ENCODE measurements at places on chromosomes 5 and 9. TPM values are rescaled to one million over a fixed set of nuclear protein-coding genes. Genes with fewer than 3 reads are reported as not detected.

DNA sequence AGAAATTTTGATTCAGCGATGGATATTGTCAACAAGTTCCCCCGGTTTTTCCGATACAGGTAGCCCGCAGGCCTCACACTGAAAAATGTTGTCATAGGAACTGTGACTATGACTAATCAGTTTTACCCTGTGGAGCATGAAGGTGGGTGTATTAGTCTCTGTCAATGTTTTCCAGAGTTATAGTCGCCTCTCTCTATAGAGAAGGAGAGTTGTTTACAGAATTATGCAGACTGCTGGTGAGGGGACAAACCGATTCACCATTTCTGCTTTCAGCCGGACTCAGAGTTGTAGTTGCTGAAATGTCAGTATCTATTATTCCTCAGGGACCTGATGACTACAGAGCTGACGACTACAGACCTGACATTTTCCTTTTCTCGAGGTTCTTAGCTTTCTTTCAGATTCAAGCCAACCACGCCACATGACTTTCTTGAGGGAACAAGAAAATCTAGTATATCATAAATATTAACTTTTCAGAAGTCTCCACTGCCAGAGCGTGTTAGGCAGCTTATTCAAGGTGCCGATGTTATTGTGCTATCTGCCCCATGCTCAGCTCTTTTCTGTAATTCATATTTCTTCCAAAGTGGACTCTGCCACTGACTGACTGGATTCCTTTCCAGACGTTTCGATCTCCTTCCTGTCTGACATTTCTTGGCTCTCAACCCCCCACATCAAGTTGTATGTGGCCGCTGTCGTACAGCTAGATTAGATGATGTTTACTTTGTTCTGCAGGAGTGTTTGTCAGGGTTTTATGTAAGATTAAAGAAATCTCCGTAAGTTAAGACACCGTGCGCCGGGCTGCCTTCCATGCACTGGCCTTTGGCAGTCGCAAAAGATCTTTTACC lies 178.1 kb downstream of the FGF1 start:
- DNase-seq = no peak

IFNA21 gene
- not detected for total RNA-seq

DNA sequence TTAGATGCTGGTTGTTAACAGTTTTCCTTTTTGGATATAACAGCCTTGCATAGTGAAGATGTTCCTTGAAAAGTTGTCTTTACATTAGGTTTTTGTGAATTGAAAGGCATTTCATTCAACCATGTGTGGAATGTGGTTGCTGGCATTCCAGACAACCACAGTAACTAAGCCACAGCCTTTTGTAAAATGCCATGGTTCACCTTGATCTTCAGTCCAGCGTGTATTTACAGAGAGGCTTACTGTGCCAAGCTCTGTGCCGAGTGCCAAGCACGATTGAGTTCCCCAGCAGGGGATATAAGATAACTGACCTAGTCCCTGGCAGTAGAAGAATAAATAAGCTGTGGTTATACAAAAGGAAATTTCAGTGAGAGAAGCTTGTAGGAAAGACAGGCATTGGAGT lies 4.9 kb downstream of the EXOSC2 start:
- no peak for DNase-seq

COMMD10 gene
- total RNA-seq = 41.1 TPM

HTR1A gene
- not detected for total RNA-seq

PCDHGA10 gene
- 5.1 TPM for total RNA-seq

DNA sequence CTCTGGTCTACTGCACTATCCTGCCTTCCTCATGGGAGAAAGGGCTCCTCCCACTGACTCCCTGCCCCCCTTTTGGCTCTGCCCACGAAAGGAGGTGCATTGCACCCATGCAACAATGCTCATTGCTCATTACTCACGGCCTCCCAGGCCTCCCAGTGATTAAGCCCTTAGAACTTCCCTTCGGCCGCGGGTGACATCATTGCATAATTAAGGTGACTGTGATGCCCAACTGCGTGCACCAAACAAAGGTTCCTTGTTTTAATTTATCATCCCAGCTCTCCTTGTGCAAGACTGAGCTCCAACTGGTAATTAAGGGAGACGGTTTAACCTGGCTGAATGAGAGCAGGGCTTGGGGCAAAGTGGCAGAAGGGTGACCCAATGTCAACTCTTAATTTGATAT lies 180.4 kb downstream of the GAS1 start:
- peak; percentile 45 for DNase-seq

DNA sequence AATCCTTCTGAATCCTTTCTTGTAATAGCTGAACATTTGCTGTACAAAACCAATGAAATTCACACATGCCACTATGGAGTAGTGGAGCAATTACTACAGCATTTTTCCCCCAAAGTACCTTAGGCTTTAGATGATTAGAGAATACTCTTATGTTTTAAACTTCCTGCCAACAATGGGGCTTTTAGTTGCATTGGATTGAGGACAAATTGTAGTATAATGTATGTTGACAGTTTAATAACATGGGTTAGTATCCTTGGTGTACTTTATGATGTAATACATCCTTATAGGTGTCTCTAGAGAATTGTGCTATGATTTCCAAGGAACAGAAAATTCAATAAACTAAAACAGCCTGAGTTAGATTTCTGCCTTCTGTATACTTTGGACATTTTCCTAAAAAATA lies 422.7 kb upstream of the GRAMD2B start:
- DNase-seq = no peak

DNA sequence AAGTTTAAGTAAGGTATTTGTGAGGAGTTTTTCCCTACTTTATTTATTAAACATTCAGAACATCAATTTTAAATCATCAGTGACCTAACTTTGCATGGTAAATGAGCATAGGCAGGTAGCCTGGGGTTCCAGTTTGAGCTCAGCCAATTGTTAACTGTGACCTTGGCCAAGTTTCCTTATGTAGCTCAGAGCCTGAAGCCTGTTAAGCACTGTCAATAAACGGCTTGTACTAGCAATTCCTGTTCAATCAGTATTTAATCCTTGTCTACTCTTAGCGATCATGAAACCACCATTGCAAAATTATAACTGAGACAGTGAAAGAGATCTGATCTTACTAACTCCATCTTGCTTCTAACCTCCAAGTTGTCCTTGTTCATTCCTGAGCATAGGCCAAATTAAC lies 4.7 kb upstream of the SOWAHA start:
- no peak for DNase-seq

GRCh38 chr9:29475471-29475870 lies 1902.2 kb upstream of the C9orf72 start:
- no peak for DNase-seq

TCF7 gene
- total RNA-seq = 15.6 TPM

DNA sequence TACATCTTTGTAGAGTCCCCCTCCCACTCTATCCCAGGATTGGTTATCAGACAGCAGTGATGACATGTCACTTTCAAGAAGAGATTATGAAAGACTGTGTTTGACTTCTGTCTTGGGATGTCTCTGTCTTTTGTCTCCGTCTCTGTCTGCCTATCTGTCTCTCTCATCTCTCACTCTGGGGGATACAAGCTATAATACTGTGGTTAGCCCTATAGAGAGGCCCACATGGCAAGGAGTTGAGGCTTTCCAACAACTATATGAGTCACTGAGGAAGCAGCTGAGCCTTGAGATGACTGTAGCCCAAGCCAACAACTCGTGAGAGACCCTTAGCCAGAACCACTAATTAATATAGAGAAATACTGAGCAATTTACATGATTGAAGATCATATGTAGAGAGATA lies 284.8 kb downstream of the PDE4D start:
- no peak for DNase-seq

- no peak for DNase-seq
These were observed 3.2 kb downstream of the GRPEL2 start for GRCh38 chr5:149348518-149348917.

- DNase-seq = peak; percentile 68
These were observed 35.0 kb downstream of the IPPK start for GRCh38 chr9:92634712-92635605.

DNA sequence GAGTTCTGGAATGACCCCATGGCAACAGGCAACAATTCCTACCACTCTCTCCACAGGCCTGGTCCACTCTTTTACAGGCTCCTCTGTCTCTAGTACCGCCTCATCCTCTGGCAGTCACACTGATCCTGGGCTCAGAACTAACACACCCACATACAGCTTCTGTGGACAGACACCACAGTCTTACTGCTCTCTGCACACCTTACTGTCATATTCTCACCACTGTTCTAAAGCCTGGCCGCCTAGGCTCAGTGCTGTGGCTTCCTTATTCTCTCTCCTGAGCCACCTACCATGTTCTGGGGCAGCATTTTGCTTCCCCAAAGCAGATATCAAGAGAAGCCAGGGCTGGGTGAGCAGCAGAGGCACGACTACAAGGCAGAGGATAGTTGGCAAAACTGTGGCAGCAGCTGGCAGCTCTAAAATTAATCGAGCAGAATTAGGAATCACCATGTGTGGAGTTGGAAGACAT lies 14.8 kb downstream of the REEP5 start:
- no peak for DNase-seq

EXD3 gene
- 44.5 TPM for total RNA-seq

PLAC8L1 gene
- not detected for total RNA-seq

PLCXD3 gene
- total RNA-seq = 11.7 TPM

GRCh38 chr5:57529864-57530263 lies 47.3 kb upstream of the ACTBL2 start:
- DNase-seq = no peak

DNA sequence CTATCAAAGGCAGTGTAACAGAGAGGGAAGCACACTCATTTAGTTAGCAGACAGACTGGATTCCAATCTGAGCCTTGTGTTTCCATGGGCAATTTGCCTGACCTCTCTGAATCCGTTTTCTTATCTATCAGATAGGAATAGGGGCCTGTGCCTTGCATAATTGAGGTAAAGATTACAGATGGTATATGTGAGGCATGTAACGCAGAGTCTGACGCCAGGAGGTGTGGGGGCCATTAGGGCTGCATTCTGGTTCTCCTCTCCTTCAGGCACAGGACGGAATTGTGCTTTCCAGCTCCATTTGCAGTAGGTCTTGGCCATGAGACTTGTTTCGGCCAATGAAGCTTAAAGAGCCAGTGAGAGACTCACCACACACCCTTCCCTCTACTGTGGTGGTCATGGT lies 97.6 kb downstream of the FRMD3 start:
- DNase-seq = no peak

GRCh38 chr9:108844391-108844790 lies 11.4 kb downstream of the ACTL7B start:
- no peak for DNase-seq

- no peak for DNase-seq
These were observed 54.0 kb upstream of the NTRK2 start for GRCh38 chr9:84615544-84615943.

DNA sequence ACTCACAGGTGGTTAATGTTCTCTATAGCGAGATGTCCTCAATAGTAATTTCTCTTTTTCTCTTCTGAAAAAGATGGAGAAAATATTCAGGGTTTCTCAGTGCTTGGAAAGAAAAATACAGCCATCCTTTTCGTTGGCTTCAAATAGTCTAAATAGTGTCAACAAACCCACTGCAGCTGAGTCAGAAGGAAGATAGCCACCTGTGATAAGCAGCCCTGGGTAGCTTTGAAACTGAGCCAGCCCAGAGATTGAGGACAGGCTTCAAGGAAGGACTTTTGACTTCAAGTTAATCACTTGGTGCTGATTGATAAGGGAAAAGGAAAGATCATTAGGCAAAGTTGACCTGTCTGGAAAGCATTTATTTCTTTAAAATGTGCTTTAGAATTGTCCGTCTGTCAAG lies 78.7 kb upstream of the TYRP1 start:
- no peak for DNase-seq

DNA sequence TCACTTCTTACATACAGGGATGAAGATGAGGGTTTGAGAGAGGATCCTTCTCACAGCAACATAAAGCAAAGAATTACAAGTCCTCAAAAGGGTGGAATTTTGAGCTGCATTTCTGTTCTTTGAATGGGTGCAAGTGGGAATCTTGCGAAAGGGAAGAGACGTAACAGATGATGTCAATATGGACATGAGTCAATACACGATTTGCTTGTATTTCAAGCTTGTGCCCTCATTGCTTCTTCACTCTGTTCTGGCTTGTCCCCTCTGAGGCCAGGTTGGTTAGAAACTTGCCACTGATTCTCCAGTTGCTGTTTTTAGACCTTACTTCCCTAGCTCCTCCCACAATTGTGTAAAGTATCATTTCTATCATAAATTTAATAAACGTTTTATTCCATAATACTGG lies 104.8 kb upstream of the CLINT1 start:
- DNase-seq = no peak

Data from kidney (tissue), 22 donors.